ENCODE measurements at places on chromosomes 7 and 10.

DNA sequence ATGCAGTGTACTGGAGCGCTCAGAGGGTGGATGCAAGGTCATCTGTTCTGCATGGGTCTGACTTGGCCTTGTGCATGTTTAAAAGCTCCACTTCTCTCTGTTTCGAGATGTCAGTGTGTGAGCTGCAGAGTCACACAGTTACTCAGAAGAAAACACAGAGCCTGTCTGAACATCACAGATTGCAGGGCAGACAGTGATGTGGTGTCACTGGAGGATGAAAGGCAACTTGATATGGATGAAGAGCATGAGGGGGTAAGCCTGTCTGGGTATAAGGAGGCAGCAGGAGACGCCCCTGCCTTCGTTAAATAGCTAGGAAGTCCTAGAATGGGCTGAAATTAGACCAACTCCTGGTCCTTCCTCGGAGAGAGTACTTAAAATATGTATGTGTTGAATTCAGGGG is 67.5 kb upstream of the LRRC18 start:
- no peak for DNase-seq

DNA sequence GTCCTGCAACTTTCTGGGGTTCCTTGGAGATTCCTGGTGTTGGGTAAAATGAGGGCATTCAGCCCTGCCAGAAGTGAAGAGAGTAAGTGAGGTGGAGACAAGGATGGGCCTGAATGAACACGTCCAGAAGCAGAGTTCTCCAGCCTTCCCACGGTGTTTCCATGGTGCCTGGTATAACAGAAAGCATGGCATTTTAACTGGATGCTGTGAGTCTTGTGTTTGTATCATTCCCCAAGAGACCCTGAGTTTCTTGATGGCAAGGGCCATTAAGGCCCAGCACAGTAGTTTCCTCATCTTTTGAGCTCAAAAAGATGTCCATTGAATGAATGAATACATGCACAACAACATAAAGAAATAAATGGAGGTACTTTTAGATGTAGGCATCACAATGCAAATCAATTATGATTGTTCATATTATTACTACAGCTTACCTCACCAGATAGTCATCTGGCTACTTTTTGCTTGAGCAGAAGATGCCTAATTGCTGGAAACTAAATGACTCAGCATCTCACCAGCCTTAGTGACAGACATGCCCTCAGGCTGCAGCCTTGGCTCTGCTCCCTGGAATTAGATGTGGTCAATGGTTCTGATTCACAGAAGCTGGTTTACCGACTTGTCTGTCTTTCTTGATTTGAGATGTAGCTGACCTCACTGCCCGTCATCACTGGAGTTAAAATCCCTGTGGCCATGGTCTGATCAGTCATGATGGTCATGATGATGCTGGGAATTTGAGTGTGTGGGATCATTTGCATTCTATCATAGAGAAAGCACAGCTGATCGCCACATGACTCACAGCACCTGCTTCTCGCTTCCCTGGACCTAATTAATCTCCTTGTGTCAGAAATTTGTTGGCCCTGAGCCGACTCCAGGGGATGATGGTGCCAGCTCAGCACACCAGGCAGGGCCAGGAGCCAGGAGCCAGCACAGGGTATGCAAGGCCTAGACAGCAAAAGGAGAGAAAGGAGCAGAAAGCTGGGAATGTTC is 83.9 kb downstream of the CXCL12 start:
- DNase-seq, result peak; percentile 28

DNA sequence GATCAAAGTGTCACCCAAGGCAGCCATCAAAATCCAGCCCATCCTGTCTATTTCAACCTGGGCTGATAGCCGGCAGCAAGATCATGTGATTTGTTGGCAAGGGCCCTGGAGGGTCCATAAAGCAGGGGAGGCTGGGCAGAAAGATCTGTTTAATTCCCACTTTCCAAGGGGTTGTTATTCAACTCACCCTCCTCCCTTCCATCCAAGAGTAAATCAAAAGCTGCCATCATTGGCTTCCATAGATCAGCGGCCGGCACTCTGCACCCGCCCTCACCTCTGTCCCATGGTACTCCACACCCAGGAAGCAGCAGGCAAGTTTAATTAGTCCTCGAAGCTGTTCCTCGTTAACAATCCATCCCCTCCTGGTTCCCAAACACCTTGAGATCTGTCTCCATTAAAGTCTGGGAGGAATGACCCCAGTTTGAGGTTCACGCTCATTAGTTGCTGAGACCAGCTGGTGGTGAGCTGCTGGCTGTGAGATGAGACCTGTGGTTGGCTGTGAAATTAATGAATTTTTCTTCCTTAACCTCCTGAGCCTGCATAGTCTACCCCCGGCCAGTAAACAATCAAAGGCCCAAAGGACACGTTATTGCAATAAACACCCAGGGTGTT is 120.6 kb upstream of the CHST15 start:
- no peak for DNase-seq

DNA sequence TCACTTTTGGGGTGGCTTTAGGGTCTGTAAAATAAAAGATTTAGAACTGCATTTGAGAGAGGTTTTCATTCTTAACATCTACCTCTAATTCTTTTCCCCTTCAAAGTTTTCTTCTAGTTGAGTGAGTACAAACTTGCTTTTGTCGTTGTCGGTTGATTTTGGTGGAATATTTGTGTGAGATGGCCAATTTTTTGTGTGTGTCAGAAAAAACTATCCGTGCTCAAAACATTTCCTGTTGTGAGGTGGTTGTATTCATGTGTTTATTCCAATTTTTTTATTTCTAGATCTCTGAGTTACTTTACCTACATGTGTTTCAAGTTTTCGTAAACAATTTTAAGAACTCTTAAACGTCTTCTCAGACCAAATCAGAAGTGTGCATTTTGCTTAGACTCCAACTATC is 1.6 kb downstream of the AHR start:
- DNase-seq, result no peak

- DNase-seq, result no peak
Observed at GRCh38 chr10:33126742-33127141, 168.7 kb upstream of the ITGB1 start.

DNA sequence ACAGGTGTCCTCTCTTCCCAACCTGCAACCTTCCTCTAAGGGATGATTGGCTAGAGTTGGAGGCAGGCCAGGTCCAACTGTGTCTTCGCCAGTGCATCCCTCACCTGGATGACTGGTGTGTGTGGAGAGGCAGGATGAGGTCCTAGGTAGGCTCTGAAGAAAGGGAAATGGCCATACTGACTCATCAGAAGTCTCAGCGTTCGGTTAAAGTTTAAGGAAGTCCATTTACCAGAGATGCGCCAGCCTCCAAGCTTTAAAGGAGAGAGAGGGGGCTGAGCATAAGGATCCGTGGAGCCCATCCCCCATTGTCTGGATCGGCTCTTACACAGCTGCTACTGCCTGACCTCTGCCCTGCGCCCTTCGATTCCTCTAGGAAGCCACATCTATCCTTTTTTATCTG is 4.4 kb downstream of the KEL start:
- peak; percentile 21 for DNase-seq

- DNase-seq, result no peak
Observed at GRCh38 chr7:29793507-29793906, 12.8 kb upstream of the WIPF3 start.

GRCh38 chr10:97701438-97702069 is 12.0 kb upstream of the MARVELD1 start:
- peak; percentile 78 for DNase-seq

GRCh38 chr7:140375892-140376730 is 22.2 kb downstream of the SLC37A3 start:
- DNase-seq, result no peak

- peak; percentile 85 for DNase-seq
Observed at GRCh38 chr7:584122-584465, 64.4 kb upstream of the PDGFA start.

DNA sequence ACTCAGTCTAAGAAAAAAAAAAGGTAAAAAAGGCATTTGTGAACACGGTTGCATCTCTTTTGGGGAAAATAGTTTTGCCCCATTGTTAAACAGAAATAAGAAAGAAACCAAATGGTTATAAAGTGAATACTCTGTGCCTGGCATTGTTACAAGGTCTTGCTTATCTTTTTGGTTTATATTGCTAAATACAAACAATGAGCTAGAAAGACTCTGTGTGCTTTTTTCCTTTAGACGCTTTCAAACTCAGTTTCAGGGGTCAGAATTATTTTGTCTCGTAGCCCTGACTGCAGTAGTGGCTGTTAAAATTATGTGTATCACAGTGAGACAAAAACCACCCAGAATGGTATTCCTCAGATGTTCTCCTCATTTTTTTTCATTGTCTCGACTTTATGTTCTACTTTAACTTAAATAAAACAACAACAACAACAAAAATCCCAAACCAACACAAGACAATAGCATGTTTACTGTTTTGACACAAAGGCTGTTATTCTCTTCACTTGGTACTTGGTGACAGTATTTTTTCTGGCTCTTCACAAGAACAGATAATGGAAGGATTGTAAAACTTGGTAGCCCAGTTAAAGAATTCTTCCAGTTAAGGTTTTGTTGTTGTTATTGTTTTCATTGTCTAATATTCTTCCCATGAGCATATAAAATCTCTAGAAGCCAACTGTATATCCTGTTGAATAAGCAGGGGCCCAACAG is 190.1 kb downstream of the PLXDC2 start:
- DNase-seq, result no peak

- DNase-seq, result no peak
Observed at GRCh38 chr10:48458662-48459048, 146.2 kb downstream of the ARHGAP22 start.

DNA sequence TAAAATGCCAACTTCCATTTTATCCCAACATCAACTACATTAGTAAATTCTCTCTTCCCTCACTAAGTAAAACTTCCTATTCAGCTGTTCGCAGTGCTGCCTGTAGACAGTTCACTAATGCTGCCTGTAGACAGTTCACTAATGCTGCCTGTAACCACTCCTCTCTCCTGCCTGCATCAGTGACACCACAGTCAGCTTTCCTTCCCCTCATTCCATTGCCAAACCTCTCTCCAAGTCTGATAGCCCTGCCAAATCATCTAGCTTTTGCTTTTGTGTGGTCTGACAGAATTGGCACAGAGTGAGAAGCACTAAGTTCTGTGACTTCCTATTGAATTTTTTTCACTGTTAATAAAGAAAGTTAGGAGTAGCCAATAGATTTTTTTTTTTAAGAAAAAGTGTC is 43.0 kb upstream of the MACC1 start:
- peak; percentile 18 for DNase-seq

DNA sequence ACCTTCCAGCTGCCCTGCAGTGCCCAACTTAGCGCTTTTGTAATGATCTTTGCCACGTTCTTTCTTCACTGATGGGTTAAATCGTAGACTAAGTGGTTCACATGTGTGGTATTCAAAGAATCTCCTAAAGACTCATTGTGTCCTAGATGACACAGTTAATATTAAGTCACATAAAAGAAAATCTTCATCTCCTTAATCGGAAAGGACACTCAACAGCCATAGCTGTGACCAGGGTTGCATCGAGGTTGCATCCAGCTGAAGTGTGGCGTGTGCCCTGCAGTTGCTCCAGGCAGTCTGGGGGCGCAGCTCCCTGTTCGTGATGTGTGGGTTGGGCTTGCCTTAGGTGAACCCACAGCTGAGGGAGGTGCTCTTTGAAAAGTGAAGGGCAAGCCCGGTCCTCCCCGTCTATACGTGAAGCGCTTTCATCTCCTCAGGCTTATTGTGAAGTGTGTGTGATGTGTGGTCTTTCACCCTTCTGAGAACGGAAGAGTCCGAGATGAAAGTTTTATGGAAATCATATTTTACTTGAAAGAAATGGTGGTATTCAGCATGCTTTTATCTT is 122.7 kb downstream of the TRRAP start:
- DNase-seq, result no peak

DNA sequence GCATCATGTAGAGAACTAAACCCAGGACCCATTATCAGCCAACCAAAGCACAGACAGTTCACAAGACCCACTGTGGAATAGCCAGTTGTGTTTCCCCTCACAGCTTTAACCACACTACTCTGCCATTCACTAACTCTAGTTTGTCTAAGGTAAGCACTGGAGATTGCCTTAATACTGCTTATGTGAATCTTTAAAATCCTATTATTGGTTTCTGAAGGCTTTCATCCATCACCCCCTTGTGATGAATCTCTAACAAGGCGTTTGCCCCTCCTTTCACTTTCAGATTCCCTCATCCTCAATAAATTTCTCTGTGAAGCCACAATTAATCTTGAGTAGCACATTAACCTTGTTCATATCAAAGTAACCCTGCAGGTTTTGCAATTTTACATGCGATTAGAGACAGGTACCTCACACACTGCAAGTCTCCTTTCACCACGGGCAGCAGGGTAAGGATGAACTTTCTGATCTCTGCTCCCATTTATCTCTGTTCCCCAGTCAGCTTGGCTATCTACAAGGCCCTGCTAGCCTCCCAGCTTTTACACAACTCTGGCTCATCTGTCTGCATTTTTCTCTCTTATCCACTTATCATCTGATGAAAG is 785.6 kb downstream of the REEP3 start:
- DNase-seq, result no peak

GRCh38 chr7:113094517-113095249 is 8.1 kb upstream of the GPR85 start:
- DNase-seq, result no peak

All from suppressor macrophage treated with lipopolysaccharide for 1 hour (primary cell).